ENCODE measurements at places on chromosomes 13 and 19.

- no peak for DNase-seq
These were observed 1.8 kb upstream of the AKAP8 start for GRCh38 chr19:15381429-15381828.

- DNase-seq: no peak
These were observed 209.8 kb downstream of the FGF14 start for GRCh38 chr13:102191951-102192502.

DNA sequence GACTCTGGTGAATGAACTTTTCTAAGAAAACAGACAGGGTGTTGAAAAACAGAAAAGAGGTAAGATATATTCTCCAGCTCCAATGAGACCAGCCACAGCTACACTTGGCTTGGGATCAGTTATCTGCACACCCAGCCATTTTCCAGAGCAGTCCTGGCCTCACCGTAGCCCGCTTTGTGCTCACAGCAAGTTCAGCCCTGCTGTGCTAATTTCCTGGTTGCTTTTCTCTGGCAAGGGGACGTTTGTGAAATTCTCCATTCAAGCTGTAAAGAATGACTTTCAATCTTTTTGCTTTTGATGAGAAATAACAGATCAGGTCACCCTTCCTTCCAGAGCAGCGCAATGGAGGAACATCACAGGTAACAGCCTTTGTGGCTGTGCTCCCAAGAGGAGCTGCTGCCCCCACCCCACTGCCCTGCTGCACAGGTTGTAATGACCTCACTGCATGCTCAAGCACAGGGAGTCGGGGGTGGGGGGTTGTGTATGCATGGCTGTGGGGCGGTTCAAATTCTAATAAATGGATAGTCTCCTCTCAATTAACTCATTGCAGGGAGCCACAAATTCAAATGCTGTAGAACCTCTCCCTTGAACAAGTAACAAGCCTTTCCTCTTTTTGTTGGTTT lies 516.6 kb upstream of the NBEA start:
- no peak for DNase-seq

- DNase-seq: no peak
These were observed 7.0 kb upstream of the LILRA4 start for GRCh38 chr19:54345938-54346386.

DNA sequence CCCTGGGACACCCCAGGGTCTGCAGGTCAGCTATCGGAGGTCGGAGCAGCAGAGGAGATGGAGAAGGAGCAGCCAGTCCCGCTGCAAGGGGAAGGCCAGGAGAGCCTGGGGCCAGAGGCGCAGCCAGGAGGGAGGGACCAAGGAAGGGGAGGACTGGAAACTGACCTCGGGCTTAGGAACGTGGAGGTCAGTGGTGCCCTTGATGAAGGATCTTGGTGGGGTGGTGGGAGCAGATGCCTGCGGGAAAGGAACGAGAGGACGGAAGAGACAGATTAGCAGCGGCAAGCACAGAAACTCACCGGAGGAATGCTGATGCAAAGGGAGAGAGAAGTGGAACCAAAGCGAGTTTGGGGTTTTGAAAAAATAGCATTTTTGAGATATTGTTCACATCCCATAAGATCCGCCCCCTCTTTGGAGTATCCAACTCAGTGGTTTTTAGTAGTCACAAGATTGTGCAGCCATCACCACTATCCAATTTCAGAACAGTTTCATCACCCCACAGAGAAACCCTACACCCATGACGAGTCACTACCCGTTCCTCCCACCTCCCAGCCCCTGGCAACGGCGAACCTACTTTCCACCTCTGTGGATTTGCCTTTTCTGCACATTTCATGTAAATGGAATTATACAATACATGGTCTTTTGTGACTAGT lies 22.1 kb downstream of the PLEKHF1 start:
- no peak for DNase-seq

All from stimulated activated effector memory CD8-positive, alpha-beta T cell treated with anti-CD3 and anti-CD28 coated beads, Interleukin-12 subunit alpha, Interleukin-12 subunit beta, amount 100 ng/mL, for 72 hours (primary cell).